ENCODE measurements at places on chromosomes 16 and 17. TPM values are rescaled to one million over a fixed set of nuclear protein-coding genes. Genes with fewer than 3 reads are reported as not detected.

DNA sequence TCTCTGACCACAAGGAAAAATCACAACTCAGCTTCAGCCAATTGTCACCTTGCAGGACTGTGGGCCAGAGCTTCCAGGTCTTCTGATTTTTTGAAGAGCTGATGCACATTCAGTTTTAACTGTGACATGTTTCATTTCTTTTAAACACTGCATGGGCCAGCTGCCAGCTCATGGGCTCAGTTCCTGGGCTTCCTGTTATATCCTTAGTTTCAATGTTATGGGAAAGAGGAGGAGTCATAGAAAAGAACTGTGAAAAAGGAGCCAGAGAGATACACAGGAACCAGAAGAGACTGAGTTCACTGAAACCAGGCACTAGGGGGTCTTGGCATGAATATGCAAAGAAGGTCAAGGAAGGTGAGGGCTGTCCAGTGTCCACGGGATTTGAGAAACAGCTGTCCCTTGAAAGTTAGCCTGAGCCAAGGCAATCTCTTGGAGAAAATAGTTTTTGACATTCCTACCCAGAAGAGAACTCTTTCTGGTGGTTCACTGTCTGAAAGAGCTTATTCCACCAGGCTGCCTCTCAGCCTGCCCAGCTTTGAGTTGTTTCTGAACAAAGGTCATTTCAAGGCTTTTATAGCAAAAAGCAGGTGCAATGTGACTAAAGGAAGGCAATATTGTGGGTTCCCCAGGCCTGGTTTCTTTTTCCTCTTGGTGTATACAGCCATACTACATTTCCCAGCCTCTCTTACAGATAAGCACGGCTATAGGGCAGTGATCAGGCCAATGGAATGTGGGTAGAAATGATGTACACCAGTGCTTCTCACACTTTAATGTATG is 10.5 kb downstream of the PDILT start:
- DNase-seq = no peak

- no peak for DNase-seq
These were observed 9.0 kb upstream of the CDH3 start for GRCh38 chr16:68636064-68636560.

GRCh38 chr16:86626966-86627365 is 48.6 kb downstream of the FOXL1 start:
- no peak for DNase-seq

DNA sequence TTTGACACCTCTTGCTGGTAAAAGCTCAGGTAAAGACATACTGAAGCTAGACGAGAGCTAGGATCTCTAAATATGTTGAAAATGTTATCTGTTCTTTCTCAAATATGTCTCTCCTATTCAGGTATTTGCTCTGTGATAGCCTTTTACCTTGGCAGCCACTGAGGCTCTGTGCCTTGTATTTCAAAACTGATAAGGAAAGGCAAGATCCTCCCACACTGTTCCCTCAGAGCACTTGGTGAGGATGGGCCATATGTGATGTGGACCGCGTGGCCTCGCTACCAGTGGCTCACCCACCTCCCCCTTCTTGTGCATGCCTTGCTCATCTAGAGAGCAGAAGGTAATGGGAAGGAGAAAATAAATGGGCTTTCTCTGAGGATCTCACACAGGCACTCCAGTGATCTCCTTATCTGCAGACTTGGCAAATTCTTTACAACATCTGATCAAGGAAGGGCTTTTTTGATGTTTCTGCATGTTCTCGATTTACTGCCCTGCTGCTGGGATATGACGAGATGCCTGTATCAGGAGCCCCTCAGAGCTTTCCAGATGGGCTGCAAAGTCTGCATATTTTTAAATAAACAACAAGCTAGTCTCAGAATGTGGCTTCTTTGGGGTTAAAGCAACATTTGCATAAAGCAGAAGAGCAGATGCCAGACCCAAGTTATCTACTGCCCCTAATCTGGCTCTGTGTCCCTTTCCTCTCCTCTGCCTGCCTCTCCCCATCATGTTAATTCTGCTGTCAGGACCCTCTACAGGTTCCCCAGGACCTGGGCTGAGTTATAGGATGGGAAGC is 16.9 kb downstream of the HOXB1 start:
- no peak for DNase-seq

GRCh38 chr17:55769625-55770000 is 18.8 kb downstream of the PCTP start:
- no peak for DNase-seq

DNA sequence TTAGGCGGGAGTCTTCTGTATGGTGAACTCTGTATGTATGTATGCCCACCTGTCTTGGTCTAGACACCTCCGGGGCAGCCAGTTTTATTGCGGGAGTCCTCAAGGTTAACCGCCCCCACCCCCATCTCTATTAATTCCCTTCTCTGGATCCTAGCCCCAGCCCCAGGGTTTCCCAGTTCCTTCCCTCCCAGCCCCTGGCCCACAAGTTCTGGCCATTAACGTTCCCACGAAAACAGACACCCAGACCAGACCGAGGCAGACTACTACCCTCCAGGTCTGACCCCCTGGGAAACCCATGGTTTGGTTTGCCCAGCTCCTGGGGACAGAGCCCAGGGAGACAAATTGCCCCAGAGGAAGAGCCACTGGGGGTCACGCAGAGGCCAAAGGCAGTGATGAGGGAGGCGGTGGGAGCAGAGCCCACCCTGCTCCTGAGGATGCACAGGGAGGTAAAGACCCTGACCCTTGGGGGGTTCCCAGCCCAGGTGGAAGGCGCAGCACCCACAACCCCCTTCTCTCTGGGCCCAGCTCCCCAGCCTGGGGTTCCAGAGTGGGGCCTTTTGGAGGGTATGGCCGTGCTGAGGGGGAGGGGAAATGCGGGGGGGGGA is 8.5 kb downstream of the TBKBP1 start:
- DNase-seq = no peak

DNA sequence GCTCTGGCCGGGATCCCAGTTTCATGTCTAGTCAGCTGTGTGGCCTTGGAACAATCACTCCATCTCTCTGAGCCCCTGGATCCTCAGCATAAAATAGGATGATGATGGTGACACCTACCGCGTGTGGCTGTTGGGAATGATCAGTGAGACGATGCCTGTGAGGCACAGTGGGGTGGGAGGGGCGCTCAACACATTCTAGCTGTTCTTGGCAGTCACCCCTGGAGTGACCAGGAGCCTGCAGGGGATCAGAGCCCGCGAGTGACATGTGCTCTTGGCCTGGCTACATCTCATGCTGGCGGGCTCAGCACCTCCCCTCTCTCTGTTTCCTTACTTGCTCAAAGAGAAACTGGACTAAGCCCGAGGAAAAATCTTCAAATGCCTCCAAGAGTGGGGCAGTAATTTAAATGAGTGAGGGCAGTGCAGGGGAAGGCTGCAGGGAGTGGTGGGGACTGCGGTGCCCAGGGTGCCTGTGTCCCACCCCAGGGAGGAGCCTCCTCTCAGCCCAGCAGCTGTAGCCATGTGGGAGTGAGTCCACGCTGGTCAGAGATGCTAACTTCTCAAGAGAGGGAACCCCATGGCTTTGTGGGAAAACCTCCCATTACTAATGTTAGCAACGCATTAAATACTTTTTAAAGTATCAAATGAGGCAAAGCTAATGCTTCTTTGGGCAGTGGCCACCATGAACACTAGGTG is 23.1 kb upstream of the DOK4 start:
- no peak for DNase-seq

DNA sequence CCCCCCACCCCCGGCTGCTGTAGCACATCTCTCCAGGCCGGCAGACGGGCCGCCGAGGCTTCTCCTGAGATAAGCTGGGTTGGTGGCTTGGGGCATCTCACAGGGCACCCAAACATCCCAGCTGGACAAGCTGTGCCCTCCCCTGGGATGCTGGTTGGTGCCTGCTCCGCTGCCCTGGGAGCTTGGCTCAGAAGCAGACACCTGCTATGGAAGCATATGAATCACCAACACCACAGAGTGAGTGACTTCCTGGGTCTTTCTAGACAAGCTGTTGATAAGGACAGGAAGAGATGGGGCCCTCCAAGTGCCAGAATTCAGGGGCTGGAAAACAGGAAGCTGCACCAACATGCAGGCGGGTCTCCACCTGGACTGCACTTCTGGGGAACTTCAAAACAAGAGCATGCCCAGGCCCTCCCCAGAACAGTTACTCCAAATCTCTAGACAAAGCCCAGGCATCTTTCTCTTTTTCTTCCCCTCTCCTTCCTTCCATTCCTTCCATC is 13.7 kb downstream of the C16orf95 start:
- peak; percentile 31 for DNase-seq

GRCh38 chr16:17251496-17251895 is 219.3 kb downstream of the XYLT1 start:
- no peak for DNase-seq

- DNase-seq = no peak
These were observed 183.2 kb downstream of the ZNF423 start for GRCh38 chr16:49672753-49673152.

DNA sequence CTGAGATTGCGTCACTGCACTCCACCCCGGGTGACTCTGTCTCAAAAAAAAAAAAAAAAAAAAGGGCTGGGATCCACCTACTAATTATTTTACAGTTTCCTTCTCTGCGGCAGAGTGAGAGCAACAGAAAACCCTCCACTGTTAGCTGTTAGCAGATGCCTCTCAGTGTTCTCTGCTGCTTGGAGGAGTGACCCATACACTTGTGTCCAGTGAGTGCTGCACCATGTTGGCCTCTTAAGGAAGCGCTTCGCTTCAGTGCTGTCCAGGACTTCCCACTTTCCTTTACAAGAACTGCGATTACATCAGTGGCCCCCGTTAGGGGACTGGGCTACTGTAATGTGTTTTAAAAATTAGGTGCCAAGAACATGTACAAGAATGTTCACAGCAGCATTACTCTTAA is 18.4 kb upstream of the CLEC18B start:
- no peak for DNase-seq

DNA sequence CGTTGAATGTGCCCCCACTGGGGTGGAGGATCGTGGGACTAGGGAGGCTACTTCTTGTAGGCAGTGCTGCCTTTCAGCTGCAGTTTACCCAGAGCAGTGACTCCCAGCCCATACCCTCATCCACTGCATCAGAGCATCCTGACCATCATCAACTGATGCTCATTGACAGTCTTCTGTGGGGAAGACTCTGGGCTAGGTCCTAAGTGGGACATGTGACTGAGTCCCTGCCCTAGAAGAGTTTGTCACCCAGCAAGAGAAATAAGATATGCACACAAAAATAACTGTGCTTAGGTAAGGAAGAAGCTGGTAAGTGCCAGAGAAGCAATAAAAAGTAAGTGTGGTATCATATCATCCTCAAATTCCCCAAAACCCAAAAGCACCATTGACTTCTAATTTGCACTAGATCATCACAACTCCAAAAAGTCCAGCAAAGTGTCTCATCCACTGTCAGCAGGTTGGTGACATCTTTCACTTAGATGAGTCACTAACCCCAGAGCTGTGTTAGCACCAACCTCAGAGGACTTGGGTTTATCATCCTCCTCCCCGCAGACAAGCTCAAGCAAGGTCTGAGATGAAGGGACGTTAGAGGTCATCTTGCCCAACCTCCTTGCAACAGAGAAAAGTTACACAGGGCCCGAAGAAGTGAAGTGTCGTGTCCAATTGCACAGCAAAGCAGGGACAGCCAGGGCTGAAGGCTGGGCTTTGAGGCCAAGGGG is 99.0 kb downstream of the CCDC182 start:
- DNase-seq = peak; percentile 37

GRCh38 chr16:31532896-31533295 is 5.2 kb downstream of the AHSP start:
- no peak for DNase-seq

DNA sequence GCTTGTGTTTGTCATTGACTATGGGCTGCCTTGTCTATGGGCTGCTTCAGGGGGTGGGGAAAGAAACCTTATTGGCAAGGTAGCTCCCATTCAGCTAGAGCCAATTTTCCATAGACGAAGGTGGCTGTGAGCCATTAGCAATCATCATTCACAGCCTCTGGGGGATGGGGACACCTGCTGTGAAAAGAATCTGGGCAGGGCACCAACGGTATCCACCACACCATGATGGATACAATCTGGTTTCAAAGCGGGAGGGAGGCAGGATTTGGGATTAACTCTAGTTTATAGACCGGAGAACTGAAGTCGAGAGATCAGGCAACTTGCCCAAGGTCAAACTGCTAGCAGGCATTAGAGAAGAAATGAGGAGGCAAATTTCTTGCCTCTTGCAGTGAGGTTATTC is 182.3 kb downstream of the SHISA9 start:
- no peak for DNase-seq

DNA sequence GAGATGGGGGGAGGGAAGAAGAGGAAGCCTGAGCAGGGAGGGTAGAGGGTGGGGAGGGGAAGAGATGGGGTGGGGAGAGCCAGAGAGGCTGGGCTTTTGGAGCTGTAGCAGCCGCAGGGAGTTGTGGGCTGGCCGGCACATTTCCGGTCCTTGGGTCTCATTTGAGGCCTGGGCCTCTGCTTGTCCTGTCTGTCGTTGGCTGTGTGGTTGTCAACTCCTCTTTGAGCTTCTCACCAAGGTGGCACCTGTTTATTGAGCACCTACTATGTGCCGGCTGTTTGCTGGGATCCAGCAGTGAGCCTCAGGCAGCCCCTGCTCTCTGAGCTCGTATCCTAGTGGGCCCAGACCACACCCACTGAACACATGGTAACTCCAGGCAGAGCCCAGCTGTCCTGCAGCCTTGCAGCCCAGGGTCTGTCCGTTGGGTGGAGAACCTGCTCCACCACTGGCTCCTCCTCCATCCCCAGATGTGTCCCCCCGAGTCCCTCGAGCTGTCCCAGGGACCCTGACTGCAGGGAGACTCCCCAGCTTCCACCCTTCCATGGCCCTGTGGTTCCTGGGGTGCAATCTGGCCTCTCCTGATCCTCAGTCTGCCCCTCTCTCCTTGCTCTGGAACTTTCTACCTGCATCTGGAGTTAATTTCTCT is 164.9 kb downstream of the IRF8 start:
- DNase-seq = no peak

- DNase-seq = no peak
These were observed 205.9 kb downstream of the HS3ST4 start for GRCh38 chr16:25897702-25898101.

DNA sequence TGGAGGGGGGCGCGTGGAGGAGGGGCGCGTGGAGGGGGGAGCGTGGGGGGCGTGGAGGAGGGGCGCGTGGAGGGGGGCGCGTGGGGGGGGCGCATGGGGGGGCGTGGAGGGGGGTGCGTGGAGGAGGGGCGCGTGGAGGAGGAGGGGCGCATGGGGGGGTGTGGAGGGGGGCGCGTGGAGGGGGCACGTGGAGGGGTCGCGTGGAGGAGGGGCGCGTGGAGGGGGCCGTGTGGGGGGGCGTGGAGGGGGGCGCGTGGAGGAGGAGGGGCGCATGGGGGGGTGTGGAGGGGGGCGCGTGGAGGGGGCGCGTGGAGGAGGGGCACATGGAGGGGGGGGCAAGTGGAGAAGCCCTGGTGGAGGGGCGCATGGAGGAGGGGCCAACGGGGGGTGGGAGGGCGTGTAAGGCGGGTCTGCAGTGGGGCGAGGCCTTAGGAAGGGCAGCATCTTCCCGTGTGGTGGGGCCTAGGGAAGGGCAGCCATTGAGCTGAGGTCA is 7.3 kb downstream of the MSLN start:
- DNase-seq = no peak

Gene VPS25
- 67.8 TPM for total RNA-seq

Gene TMIGD1
- total RNA-seq = not detected

Gene AGRP
- total RNA-seq = not detected

Gene NAGS
- 0.78 TPM for total RNA-seq

Gene KCTD5
- total RNA-seq = 33.2 TPM

Gene FSCN2
- total RNA-seq = 0.74 TPM

Gene MPP2
- total RNA-seq = 1.8 TPM

Gene CAVIN1
- 1.7 TPM for total RNA-seq

Gene TMEM235
- total RNA-seq = not detected

Gene HLF
- 0.13 TPM for total RNA-seq

Gene ABCC12
- total RNA-seq = not detected
